Suprapubic skin (tissue), 4 donors: ENCODE measurements at places on chromosomes 1 and 21. TPM values are rescaled to one million over a fixed set of nuclear protein-coding genes. Genes with fewer than 3 reads are reported as not detected.

Gene SOD1
- 138 TPM for total RNA-seq

Gene DEGS1
- total RNA-seq: 749 TPM

Gene URB2
- 14.1 TPM for total RNA-seq

Gene S100A7A
- total RNA-seq: not detected

Gene PPIAL4G
- not detected for total RNA-seq
